LHCN-M2 (cell line): ENCODE measurements at places on chromosomes 3 and 15. TPM values are rescaled to one million over a fixed set of nuclear protein-coding genes. Genes with fewer than 3 reads are reported as not detected.

The B3GALNT1 gene
- total RNA-seq: 3.1 and 6.4 TPM in 2 replicates

The TMOD3 gene
- 30.8 and 32.3 TPM in 2 replicates for total RNA-seq

The GPR15 gene
- total RNA-seq: not detected in 2 replicates

The TJP1 gene
- 34.9 and 40.4 TPM in 2 replicates for total RNA-seq

The CFAP100 gene
- total RNA-seq: not detected in 2 replicates

The TPRG1 gene
- 0.19 and 0.86 TPM in 2 replicates for total RNA-seq

The GREM1 gene
- total RNA-seq: 123 and 138 TPM in 2 replicates

The SPRED1 gene
- 46.1 and 48.4 TPM in 2 replicates for total RNA-seq

The DNAJC19 gene
- total RNA-seq: 24.2 and 25.3 TPM in 2 replicates

The RTP4 gene
- not detected in 2 replicates for total RNA-seq

The TGM5 gene
- 0.64 TPM in 1 of 2 replicates, not detected in the other for total RNA-seq

The CD200R1 gene
- total RNA-seq: not detected in 2 replicates

The EAF2 gene
- total RNA-seq: 0.90 and 0.92 TPM in 2 replicates

The AGBL1 gene
- total RNA-seq: under 0.01 TPM in 1 of 2 replicates, not detected in the other

The RASGRP1 gene
- total RNA-seq: not detected in 2 replicates

The C3orf20 gene
- not detected in 2 replicates for total RNA-seq

The LOXL1 gene
- 503 and 596 TPM in 2 replicates for total RNA-seq

The CLDN18 gene
- 0.06 TPM in 1 of 2 replicates, not detected in the other for total RNA-seq

The ATXN7 gene
- 7.8 and 10.4 TPM in 2 replicates for total RNA-seq

The OR5K3 gene
- not detected in 2 replicates for total RNA-seq

The FBXL22 gene
- 0.23 TPM in 1 of 2 replicates, not detected in the other for total RNA-seq

The MUC13 gene
- 0.17 and 0.71 TPM in 2 replicates for total RNA-seq

The DNAJA4 gene
- not detected in 2 replicates for total RNA-seq

The CCR1 gene
- 0.19 and 0.46 TPM in 2 replicates for total RNA-seq

The SLC28A1 gene
- not detected in 2 replicates for total RNA-seq

The CYP11A1 gene
- total RNA-seq: not detected in 2 replicates

The THAP10 gene
- total RNA-seq: 8.0 and 8.9 TPM in 2 replicates

The ALDH1L1 gene
- total RNA-seq: 0.11 TPM in 1 of 2 replicates, not detected in the other

The IP6K2 gene
- total RNA-seq: 69.2 and 70.4 TPM in 2 replicates

The CHST13 gene
- total RNA-seq: not detected in 2 replicates

The SCN11A gene
- total RNA-seq: not detected in 2 replicates

The GOLIM4 gene
- 35.8 and 42.1 TPM in 2 replicates for total RNA-seq

The PTPRG gene
- 26.2 and 32.2 TPM in 2 replicates for total RNA-seq

The OCA2 gene
- total RNA-seq: 0.23 TPM in 1 of 2 replicates, not detected in the other

The ZCWPW2 gene
- 1.1 and 1.4 TPM in 2 replicates for total RNA-seq

The GABRB3 gene
- not detected in 2 replicates for total RNA-seq

The AP3B2 gene
- 0.40 and 0.45 TPM in 2 replicates for total RNA-seq

The LMAN1L gene
- 0.06 TPM in 1 of 2 replicates, not detected in the other for total RNA-seq

The SNTN gene
- total RNA-seq: not detected in 2 replicates

The IL17RD gene
- total RNA-seq: 0.51 and 0.92 TPM in 2 replicates

The STRC gene
- not detected in 2 replicates for total RNA-seq

The PLSCR5 gene
- not detected in 2 replicates for total RNA-seq

The NEK10 gene
- 4.9 and 5.7 TPM in 2 replicates for total RNA-seq

The PAQR5 gene
- 13.0 and 13.9 TPM in 2 replicates for total RNA-seq
